ENCODE measurements at places on chromosomes 6 and 20.

- no peak for DNase-seq
These were observed 55.7 kb upstream of the PREP start for GRCh38 chr6:105458551-105458950.

GRCh38 chr6:106177786-106178185, 91.7 kb downstream of the PRDM1 start:
- DNase-seq: no peak

DNA sequence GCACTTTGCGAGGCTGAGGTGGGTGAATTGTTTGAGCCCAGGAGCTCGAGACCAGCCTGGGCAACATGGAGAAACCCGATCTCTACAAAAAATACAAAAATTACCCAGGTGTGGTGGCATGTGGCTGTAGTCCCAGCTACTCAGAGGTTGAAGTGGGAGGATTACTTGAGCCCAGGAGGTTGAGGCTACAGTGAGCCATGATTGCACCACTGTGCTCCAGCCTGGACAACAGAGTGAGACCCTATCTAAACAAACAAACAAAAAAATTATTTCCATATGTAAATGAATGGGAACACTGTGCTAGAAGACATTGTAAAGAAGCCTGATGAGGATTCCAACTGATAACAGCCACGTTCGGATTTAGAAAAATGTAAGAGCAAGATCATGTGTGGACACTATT, 154.2 kb downstream of the ZFP64 start:
- no peak for DNase-seq

DNA sequence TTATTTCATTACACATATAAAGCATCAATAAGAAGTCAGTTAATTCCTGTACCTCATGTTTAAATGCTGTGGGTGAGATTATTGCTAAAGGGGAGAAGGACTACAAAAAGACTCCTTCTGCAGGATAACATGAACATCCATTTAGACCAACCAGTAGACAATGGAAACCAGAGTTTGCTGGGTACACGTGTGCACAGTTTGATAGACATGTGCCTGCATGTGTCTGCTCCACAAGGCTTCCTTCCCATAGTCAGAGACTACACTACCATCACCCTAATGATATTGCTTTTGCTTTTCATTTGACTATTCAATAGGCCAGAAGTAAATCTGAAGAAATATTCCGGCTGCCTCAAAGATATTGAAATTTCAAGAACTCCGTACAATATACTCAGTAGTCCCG, 231.6 kb downstream of the ARHGAP18 start:
- no peak for DNase-seq

DNA sequence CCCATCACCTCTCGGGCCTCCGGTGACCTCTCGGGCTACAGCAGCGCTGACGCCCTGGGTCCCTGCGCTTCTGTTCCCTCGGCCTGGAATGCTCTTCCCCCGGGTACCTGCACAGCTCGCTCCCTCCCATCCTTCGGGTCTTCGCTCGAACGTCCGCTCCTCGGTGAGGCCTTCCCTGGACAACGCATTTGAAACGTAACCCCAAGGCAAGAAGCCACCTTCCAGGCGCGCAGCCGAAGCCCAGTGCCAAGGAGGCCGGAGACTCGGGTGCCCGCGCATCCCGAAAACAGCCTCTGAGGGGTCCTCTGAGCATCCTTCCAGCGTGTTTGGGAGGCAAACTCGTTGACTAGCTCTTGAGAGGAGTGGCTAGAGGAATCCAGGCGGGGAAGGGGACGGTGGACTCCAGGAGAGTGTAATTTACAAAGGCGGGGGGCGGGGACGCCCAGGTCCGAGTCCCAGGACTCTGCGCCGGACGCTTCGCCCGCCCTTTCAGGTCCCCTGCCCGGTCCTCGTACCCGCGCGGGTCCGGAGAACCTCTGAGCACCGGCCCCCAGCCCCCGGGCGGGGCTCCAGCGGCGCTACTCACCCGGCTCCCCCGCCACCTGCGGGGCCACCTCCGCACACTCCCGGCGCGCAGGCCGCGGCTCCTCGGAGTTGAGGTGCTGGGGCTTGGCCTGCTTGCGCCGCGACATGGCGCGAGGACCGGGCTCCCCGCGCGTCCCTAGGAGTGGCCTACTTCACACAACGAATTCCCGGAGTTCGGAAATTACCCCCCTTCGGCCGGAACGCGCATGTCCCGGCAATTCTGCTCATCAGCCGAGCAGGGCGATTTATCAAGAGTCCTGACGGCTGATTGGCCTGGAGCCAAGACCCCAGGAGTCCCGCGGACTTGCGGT, 86.8 kb downstream of the ZFP64 start:
- no peak for DNase-seq
